Uterus (tissue), 4 donors: ENCODE measurements at places on chromosomes 1 and 21. TPM values are rescaled to one million over a fixed set of nuclear protein-coding genes. Genes with fewer than 3 reads are reported as not detected.

Gene ATF3
- 1.8 TPM for total RNA-seq

Gene NLRP3
- total RNA-seq: 2.8 TPM

DNA sequence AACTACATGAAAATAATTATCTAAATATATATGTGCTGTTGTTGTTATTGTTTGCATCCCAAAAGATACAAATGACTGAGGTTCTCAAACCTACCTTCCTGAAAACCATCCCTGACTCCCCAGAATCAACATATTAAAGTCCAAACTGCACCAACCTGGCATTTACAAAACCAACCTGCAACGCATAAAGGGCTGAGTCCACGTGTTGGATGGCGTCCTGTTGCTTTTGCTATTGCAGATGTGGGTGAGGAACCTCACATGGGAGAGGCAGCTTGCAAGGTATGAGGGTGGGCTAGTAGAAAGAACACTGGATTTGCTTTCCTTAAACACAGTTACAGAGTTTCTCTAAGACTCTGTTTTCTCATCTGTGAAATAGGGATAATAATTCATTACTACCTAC is 1.5 kb upstream of the C8B start:
- H3K36me3 ChIP-seq: no peaks in the 10 kb centered on the region
- no peak overlapping the region for H3K27ac ChIP-seq
- H3K27me3 ChIP-seq: no peaks in the 10 kb centered on the region
- no peak overlapping the region for H3K4me3 ChIP-seq

GRCh38 chr1:179598631-179599030 is 7.0 kb downstream of the TDRD5 start:
- no peak overlapping the region for H3K27ac ChIP-seq
- no peaks in the 10 kb centered on the region for H3K27me3 ChIP-seq
- no peak for DNase-seq
- no peaks in the 10 kb centered on the region for H3K36me3 ChIP-seq

Gene COL24A1
- 0.37 TPM for total RNA-seq

Gene MEGF6
- 69.0 TPM for total RNA-seq

DNA sequence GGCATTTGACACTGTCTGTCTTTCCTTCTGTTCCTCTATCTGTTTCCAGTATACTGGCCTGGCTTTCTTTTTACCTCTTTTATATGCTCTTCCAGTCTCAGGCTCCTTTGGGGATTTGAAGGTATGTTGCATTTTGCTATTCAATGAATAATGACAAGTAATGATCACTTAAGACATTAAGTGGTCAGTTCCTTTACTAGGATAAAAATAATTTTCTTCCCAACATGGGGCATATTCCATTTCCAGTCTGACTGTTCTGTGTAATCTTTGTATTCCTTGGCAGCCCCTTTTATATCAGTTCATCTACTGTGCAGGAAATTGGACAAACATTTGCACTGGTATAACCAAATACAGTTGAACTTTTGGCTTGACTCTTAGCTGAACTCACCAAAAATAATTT is 15.6 kb downstream of the METTL18 start:
- no peak overlapping the region for H3K4me3 ChIP-seq
- no peaks in the 10 kb centered on the region for H3K4me1 ChIP-seq
- H3K27me3 ChIP-seq: no peaks in the 10 kb centered on the region
- no peaks in the 10 kb centered on the region for H3K36me3 ChIP-seq

DNA sequence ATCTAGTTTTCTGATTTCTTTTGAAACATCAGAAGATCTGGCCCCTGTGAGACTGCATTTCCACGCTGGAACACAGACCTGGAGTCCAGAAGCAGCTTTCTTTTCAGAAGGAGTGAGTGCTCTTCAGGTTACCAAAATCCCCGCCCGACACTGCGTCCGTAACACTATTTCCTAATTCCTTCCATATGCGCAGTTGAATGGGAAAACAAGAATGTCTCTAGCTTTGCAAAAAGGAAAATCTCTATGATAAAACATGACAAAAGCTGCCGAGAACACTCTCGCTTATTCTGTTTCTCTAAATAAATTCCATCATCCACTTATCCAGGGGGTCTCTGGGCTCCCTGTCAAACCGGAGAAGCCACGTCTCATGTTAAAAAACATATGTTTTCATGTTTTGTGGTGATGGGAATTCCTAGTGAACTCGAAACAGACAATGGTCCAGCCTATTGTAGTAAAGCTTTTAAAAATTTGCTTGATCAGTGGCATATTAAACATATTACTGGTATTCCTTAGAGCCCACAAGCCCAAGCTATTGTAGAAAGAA is 67.7 kb downstream of the PLD5 start:
- no peak overlapping the region for H3K27ac ChIP-seq
- H3K36me3 ChIP-seq: no peaks in the 10 kb centered on the region
- no peak overlapping the region for H3K4me3 ChIP-seq
- no peak for DNase-seq

Gene SOX13
- total RNA-seq: 23.2 TPM

DNA sequence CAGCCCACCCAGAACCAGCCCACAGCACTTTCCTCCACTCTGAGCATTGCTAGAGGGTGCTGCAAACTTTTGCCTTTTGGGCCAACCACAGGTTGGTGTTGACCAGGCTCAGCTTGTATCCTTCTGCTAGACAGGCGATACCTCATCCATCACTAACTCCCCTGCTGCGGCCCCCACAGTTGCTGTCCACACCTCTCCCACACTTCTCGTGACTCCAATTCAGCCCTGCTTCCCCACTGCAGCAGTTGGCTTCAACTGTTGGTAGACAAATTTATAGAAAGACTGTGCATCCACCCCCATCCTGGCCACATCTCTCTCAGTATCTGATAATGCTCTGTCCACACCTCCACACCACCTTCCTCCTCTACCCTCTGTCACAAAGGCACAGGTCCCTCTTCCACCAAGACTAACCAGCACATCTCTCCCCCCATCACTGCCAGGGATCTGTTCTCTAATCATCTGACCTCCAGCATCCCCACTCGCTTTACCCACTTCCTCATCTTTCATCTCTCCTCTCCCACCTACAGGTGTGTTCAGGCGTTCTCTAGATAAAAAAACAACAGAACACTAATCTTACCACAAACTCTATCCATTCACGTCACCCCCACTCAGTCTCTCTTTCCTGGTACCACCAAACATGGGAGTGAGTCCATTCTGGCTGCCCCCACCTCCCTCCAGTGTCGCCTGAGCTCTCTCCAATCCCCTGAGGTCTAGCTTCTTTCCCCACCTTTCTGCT is 15.8 kb upstream of the SLC25A44 start:
- DNase-seq: no peak
- H3K4me1 ChIP-seq: no peaks in the 10 kb centered on the region
- H3K4me3 ChIP-seq: no peak overlapping the region
- no peaks in the 10 kb centered on the region for H3K36me3 ChIP-seq
- no peak overlapping the region for H3K27ac ChIP-seq

GRCh38 chr1:165763442-165763841 is 5.2 kb downstream of the TMCO1 start:
- H3K27me3 ChIP-seq: no peaks in the 10 kb centered on the region
- no peak overlapping the region for H3K4me3 ChIP-seq
- H3K27ac ChIP-seq: no peak overlapping the region
- no peaks in the 10 kb centered on the region for H3K36me3 ChIP-seq
- no peak for DNase-seq

Gene TRIM67
- total RNA-seq: not detected

DNA sequence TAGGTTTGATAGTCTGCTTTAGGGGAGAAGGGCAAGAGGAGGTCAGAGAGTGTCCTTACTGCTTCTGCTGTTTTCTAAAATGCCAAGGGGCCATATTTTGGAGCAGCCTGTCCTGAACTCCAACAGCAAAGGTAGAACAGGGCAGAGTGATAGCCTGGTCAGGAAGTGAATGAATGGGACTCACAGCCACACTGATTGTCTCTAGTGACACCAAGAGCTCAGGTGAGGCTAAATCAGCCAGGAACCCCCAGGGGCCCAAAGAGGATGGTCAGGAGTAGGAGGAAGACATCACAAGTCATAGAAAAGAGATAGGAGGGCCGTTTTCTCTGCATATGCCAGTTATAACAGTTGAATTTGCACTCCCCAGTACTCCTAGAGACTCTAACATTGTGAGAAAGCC is 97.4 kb upstream of the DUSP10 start:
- H3K27me3 ChIP-seq: no peaks in the 10 kb centered on the region
- H3K4me1 ChIP-seq: no peaks in the 10 kb centered on the region
- H3K36me3 ChIP-seq: no peaks in the 10 kb centered on the region
- no peak overlapping the region for H3K27ac ChIP-seq
- DNase-seq: no peak
- no peak overlapping the region for H3K4me3 ChIP-seq

Gene RNU1-2
- 2,125 TPM for total RNA-seq

Gene HCN3
- 5.5 TPM for total RNA-seq

Gene BRINP3
- total RNA-seq: 0.76 TPM

Gene CNTN2
- not detected for total RNA-seq

DNA sequence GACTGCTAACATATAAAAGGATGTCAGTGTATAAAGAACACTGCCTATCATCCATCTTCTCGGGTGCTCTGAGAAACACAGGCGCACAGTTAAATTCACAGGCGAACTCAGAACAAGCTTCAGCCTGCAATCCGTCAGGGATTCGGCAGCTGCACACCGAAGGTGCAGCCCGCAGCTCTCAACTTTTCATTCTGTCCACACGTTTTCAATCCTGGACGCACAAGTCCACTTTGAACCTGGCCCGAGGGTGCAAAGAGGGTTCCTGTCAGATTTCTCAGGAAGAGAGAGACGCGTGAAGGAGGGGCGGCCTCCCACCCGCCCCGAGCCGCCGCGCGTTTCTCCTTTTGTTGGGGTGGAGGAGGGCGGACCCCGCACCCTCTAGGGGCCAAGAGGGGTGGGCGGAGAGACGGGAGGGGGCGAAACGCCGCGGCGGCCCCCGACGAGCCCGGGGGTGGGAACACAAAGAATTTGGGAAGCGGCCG is 724 bp downstream of the DOCK7 start:
- H3K27ac ChIP-seq: peak overlapping the region; percentile 82
- H3K27me3 ChIP-seq: no peaks in the 10 kb centered on the region
- H3K36me3 ChIP-seq: no peaks in the 10 kb centered on the region

Gene KIF21B
- total RNA-seq: 2.0 TPM

Gene CPTP
- 10.0 TPM for total RNA-seq

DNA sequence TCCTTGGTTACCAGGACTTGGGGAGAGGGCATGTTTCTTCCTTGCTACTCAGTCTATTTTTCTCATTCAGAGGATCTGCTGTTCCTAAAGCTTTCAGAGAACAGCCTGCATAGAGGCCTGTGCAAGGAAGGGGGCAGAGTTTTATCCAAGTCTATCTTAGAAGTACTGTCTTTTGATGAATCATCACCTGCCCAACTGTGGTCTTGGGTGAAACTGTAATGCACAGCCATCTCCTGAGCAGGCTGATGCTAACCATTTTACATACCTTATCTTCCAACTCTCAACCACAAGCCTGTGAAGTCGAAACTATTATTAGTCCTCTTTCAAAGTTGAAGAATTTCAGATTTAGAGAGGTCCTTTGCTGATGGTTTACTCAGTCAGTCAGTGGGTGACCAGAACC is 368.0 kb downstream of the HHAT start:
- H3K27ac ChIP-seq: no peak overlapping the region
- DNase-seq: no peak
- H3K4me1 ChIP-seq: no peaks in the 10 kb centered on the region
- no peaks in the 10 kb centered on the region for H3K36me3 ChIP-seq
- H3K4me3 ChIP-seq: no peak overlapping the region

GRCh38 chr1:23224739-23225648 is 7.7 kb upstream of the HTR1D start:
- no peak overlapping the region for H3K4me3 ChIP-seq
- no peak overlapping the region for H3K27ac ChIP-seq
- no peak for DNase-seq
- no peaks in the 10 kb centered on the region for H3K27me3 ChIP-seq

GRCh38 chr1:205950280-205950679 is 7.0 kb upstream of the SLC26A9 start:
- H3K36me3 ChIP-seq: no peaks in the 10 kb centered on the region
- H3K27me3 ChIP-seq: no peaks in the 10 kb centered on the region
- H3K27ac ChIP-seq: no peak overlapping the region
- H3K4me3 ChIP-seq: no peak overlapping the region
- DNase-seq: no peak

GRCh38 chr1:30982937-30983336 is 74.4 kb upstream of the SDC3 start:
- no peaks in the 10 kb centered on the region for H3K36me3 ChIP-seq
- H3K4me3 ChIP-seq: no peak overlapping the region
- no peaks in the 10 kb centered on the region for H3K27me3 ChIP-seq
- no peak for DNase-seq
- H3K27ac ChIP-seq: no peak overlapping the region
- no peaks in the 10 kb centered on the region for H3K4me1 ChIP-seq

Gene PCBP3
- 3.2 TPM for total RNA-seq

DNA sequence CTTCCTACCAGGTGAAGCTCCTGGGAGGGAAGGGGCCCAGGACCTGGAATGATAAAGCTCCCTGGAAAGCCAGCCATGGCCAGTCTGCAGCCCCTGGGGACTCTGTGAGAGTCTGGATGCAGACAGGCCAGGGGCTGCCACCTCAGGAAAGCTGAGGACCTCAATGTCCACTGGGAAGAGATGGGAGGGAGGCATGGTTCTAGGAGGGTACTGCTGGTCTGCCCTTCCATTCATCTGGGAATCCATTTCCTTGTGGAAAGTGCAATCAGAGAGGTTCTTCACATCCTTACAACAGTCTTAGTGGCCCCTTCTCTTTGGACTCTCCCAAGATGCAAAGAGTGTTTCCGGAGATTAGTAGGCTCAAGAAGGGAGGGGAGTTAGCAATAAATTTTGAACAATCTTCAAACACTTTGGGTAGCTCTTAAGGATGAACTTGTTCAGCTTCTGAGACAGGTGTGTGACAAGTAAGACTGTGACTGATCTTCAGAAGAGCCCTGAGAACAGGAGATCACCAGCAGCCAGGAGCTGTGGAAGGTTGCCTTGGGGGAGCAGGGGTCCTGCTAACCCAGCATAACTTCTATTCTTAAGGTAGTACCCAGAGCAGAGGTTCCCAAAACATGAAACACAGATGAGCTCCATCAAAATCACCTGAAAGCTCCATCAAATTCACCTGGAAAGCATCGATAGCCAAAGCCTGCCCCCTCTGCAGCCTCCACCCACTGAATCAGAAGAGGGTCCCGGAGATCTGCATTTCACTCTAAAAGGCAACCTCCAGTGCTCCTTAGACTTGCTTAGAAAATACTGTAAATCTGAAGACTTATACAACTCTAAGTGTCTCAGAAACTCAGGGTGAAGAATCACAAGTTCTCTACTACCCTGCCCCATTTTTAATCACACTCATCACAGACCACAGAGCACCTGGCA is 616 bp upstream of the LAX1 start:
- H3K27ac ChIP-seq: no peak overlapping the region
- H3K27me3 ChIP-seq: no peaks in the 10 kb centered on the region
- no peaks in the 10 kb centered on the region for H3K36me3 ChIP-seq
- no peak overlapping the region for H3K4me3 ChIP-seq
- DNase-seq: no peak

- no peak for DNase-seq
- H3K27me3 ChIP-seq: no peaks in the 10 kb centered on the region
- H3K4me1 ChIP-seq: no peaks in the 10 kb centered on the region
- no peak overlapping the region for H3K4me3 ChIP-seq
- H3K27ac ChIP-seq: peak overlapping the region; percentile 50
- H3K36me3 ChIP-seq: no peaks in the 10 kb centered on the region
These were observed 11.7 kb upstream of the CD55 start for GRCh38 chr1:207309745-207310273.

Gene KIF2C
- total RNA-seq: not detected
